ENCODE measurements at places on chromosomes 2 and 18.

- DNase-seq: peak; percentile 27
Measured at GRCh38 chr2:24827321-24828237, 34.4 kb downstream of the CENPO start.

DNA sequence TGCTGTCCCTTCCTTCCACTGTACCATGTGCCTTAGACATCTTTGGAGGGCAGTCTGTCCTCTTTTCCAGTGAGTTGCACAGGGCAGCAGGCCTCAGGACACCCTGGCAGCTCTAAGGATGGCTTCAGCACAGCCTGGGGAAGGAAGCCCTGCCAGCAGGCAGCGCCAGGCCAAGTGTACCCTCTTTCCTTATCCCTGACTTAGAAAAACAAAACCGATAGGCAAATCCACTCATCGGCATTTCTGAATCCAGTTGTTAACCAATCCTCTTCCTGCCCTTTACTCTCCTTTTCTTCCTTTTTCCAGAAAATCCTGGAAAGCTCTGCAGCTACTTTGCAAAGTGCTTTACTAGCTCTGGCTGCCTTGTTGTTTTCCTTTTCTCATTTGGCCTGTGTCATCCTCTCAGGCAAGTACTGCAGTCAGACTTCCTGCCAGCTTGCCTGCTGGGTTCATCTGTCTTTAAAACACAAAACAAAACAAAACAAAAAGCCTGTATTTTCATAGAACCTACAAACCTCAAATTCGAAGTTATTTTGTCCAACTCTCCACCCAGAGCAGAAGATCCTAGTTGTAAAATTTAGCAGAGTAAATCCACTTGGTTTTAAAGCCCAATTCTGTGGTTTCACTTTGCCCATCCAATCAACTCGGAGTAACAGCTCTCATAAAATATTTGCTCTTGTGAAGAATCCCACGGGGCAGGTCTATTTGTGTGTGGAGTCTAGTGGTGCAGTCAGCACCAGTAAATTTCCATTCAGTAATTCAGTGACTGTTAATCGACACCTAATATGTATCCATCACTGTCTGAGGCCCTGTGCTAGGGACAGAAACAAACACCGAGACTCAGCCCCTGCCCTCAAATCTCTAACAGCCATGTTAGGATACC is 45.2 kb downstream of the PCBP1 start:
- no peak for DNase-seq

DNA sequence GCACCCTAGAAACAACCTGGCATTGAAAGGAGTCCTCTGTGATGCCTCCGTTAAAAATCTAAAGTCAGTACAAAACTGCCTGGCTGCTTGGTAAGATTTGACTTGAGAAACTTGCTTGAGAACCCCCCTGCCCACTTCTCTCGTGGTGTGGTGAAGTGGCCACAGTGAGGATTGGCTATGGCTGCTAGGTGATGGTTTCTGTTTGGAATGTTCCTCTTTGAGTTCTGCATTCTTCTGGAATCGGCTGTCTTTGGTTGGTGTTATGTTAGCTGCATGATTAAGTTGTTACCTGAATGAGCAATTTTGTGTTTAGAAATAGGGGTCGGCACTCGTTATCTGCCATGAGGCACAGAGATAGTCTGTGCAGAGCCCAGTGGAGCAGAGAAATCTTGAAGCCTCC is 21.7 kb upstream of the SAG start:
- no peak for DNase-seq

DNA sequence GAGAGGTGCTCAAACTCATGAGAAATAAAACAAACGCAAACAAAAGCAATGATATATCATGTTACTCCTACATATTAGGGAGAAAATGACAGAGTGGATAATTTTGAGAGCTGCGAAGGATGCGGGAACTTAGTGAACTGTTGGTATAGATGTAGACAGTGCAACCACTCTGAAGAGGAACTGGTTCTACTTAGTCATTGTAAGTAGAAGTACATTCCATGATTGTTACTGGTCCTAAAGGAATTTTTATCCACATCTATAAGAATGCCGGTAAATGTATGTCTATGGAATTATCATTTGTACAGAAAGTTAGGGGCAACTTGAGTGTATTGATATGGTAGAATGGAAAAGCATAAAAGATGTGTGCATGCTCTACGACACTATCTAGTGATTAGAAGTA is 1238.4 kb downstream of the LRP1B start:
- DNase-seq: no peak

- no peak for DNase-seq
Measured at GRCh38 chr18:23479829-23480505, 23.3 kb upstream of the RMC1 start.

- no peak for DNase-seq
Measured at GRCh38 chr2:145845207-145845894, 1325.4 kb upstream of the ZEB2 start.

GRCh38 chr2:71631411-71631931 is 178.1 kb downstream of the DYSF start:
- DNase-seq: no peak

- no peak for DNase-seq
Measured at GRCh38 chr2:213253162-213253561, 31.1 kb upstream of the SPAG16 start.

- no peak for DNase-seq
Measured at GRCh38 chr2:50547521-50547920, 484.4 kb downstream of the NRXN1 start.

GRCh38 chr2:39991298-39991697 is 212.2 kb upstream of the THUMPD2 start:
- no peak for DNase-seq

- DNase-seq: no peak
Measured at GRCh38 chr2:197297772-197298318, 12.7 kb downstream of the ANKRD44 start.

- no peak for DNase-seq
Measured at GRCh38 chr2:96865654-96866053, 4.2 kb downstream of the SEMA4C start.

DNA sequence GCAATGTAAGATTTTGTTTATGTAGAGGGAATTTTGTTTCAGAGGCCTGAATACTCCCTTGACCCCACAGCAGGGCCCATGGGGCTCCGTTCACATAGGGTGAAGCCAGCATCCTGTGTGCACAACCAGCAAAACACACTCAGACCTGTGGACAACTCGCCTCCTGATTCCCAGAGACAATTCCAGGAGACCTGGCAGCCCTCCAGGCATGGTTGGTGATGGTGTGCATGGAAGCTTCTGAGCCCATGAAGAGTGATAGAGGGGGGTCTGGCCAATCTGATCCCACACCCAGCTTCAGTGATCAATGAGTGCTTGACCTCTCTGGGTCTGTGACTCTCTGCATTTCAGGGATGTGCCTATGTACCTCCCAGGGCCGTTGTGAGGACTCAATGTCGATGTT is 91.0 kb upstream of the RAB6C start:
- DNase-seq: no peak

GRCh38 chr2:181457121-181457740 is at the start of gene ITGA4:
Gene ITGA4, plus strand, starts transcription at chr2:181457386. Its CDS starts 269 bp downstream, at chr2:181457655.
- peak; percentile 71 for DNase-seq

- DNase-seq: no peak
Measured at GRCh38 chr2:35973132-35973736, 382.3 kb upstream of the CRIM1 start.

DNA sequence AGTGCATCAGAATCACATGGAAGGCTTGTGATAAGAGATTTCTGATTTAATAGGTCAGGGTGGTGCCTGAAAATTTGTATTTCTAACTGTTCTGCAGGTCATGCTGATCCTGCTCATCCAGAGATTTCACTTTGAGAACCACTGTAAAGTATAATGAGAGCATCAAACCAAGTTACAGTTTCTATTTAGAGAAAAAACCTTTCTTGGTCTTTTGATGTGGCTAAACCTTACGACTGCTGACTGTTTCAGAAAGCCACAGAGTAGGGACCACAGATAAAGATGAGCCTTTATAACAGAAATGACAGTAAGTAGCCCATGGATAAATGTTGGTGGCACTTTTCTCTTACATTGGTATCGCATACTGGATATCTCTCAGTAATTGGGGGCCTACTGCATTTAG is 109.4 kb upstream of the FANCL start:
- DNase-seq: no peak

- DNase-seq: no peak
Measured at GRCh38 chr2:12928197-12928774, 211.6 kb downstream of the TRIB2 start.

DNA sequence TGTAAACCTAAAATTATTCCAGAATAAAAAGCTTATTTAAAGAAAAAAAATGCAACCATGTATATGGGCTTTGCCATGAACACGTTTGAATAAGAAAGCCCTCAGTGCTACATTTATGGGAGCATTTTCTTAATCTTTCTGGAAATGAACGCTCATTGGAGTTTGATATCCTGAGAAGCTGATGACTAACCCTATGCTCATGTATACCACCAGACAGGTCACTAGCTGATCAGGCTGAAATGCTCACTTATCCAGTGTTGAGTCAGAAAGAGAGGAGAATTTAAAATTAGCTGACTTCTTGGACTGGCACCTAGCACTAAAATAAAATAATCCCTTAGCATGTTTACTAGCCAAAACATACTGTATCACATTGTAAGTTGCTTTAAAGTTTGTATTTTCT is 254.9 kb upstream of the SIX3 start:
- no peak for DNase-seq

DNA sequence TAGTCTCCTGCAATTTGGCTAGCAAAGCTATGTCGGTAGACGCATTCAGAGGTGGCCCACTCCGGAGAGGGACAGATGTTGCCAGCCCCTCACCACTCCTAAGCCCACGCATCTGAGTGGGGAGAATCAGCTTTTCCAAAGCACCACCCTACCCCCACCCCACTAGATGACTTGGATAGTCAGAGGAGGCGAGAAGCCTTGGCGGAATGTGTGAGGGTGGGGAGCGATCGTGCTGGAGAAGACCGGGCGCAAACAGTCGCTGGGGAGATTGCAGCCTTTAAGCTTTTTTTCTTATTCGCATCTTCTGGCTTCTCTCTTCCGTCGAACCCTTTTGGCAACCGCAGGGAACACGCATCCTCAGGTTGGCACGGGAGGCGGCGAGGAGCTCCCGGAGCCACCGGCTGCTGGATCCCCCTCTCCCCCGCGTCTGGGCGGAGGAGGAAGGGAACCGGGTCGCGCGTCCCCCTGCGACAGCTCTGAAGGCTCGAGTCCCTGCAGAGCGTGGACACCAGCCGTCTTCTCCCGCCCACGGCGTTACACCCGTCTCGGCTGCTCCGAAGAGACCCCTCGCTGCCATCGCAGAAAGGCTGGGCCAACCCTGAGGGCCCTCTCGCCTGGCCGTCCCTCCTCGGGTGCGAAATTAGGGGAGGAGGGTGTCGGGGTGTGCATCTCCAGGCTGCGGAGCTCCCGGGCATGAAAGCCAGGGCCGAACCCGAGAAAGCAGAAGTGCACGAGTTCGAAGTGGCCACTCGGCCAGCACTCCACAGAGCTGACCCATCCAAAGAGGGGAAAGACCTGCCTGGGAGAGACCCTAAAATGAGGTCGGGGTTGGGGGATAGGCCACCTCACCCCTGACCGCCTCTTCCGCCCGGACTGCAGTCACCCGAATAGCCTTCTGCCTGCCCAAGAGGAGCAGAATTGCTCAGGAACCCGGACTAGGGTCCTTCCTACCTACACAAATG is 12.2 kb downstream of the EVX2 start:
- no peak for DNase-seq

DNA sequence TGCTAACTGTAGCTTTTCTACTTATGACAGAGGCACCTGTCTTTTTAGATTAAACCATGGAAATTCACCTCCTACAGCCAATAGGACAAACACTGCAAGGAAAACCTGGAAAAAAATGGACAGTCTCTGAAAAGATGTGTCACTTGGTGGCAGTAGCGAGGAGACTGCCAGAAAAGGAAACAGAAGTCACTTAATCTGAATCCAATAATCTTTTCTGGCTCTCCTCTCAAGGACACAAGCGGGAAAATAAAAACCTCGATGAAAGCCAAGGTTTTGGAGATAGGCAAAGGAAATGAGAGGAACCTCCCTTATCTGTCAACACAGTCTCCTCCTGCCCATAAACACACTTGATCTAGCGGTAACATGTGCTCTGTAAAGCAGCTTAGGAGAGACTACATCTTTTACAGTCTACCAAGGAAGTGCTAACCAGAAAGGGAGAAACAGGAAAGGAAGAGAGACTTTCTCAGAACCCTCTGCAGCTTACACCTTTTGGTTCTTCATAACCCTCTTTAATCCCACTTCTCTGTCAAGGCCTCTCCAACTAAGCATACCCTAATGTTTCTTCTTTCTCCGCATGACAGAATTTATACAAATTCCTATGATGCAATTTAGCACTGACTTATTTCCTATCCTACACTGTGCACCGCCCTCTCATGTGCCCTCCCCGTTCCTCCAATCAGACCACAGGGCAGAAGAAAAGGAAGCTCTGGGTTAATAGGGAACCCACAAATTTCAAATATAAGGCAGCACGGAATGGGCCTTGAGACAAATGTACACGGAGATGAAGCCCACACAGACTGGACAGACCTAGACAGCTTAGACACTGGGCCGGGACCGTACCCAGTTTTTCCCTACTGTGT is 52.8 kb downstream of the CLASP1 start:
- DNase-seq: no peak

DNA sequence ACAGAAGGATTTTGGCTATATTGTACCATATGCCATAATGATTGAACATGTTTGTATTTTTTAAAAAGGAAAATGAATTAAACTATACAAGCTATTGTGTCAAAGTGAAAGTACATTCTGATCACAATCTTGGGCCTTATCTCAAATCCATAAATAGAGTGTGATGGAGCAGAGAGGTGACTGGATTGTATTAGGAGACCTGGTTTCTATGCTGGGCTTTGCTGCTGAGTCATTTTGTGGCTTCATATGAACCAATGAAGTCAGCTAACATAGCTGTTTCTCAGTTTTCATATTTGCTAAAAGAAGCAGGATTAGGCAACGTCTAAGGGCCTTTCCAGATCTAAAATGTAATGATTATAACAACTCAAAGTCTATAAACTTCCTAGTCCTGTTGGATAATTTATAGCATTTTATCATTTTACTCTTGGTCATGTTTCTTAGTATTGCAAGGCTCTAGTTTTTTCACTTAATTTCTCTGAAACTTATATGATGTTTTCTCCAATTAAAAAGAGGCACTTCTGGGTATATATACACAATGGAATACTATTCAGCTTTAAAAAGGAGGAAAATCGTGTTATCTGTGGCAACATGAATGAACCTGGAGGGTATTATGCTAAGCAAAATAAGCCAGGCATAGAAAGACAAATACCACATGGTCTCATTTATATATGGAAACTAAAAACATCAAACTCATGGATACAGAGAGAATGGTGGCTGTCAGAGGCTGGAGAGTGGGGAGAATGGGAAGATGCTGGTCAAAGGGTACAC is 112.3 kb downstream of the MEP1B start:
- no peak for DNase-seq

DNA sequence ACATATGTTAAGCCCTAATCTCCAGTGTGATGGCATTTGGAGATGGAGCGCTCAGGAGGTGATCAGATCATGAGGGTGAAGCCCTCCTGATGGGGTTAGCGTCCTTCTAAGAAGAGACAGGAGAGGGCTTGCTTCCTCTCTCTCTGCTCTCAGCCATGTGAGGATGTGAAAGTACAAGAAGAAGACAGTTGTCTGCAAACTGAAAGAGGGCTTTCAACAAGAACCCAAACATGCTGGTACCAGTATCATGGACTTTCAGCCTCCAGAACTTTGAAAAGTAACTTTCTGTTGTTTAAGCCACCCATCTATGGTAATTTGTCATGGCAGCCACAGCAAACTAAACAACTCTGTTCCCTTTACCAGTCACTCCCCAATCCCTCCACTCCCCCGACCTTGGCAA is 47.4 kb downstream of the CACNB4 start:
- no peak for DNase-seq

GRCh38 chr18:34590503-34590902 is 119.6 kb upstream of the DTNA start:
- no peak for DNase-seq

All from stimulated activated CD8-positive, alpha-beta memory T cell treated with anti-CD3 and anti-CD28 coated beads, Interleukin-7, amount 100 ng/mL, for 1 hour (primary cell).